ENCODE measurements at places on chromosomes 2 and 18.

- DNase-seq = no peak
Measured at GRCh38 chr2:170215021-170215420, 37.1 kb downstream of the MYO3B start.

- no peak for DNase-seq
Measured at GRCh38 chr2:29051730-29052129, 22.6 kb downstream of the PCARE start.

- no peak for DNase-seq
Measured at GRCh38 chr2:9735335-9735734, 104.5 kb upstream of the YWHAQ start.

GRCh38 chr2:48319863-48320262 lies 210.1 kb upstream of the STON1 start:
- DNase-seq = no peak

DNA sequence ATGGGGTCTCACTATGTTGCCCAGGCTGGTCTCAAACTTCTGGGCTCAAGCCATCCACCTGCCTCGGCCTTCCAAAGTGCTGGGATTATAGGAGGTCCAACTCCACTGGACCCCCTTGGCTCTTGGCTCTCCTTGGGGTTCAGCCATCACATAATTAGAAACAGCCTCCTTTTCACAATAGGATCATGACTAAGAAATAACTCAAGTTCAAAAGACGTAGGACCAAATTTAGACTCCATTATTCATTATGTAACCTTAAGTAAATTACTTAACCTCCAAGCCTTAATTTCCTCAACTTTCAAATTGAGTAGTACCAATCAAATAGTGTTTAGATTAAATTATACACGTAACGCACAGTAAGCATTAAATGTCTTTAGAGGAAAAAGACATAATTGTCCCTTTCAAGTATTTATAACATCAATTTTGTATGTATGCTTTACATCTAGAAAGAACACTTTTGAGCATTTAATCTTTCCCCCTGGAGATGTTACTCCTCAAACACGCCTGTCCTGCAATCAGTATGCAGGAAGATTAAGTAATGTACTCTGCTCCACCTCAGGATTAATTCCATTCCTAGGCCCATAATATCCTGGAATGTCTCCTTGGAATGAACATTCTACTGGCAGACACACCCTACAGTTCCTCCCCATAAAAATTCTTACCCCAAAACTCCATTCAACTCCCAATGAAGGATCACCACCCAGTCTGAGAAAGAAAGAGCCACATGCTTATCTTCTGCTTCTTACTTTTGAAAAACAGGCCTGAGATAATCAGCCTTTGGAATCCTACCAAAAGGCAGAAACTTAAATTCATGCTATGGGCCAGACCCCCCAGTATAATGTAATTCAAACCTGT lies 49.1 kb downstream of the COBLL1 start:
- no peak for DNase-seq

DNA sequence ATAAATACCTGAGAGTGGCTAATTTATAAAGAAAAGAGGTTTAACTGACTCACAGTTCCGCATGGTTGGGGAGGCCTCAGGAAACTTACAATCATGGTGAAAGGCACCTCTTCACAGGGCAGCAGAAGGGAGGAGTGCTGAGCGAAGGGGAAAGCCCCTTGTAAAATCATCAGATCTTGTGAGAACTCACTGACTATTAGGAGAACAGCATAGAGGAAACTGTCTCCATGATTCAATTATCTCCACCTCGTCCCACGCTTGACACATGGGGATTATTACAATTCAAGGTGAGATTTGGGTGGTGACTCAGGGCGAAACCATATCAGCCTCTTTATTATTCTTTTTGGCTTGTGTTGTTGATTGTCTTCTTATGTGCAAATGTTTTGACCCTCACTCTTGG lies 76.2 kb downstream of the WDR7 start:
- DNase-seq = no peak

GRCh38 chr2:45902781-45903375 lies 251.4 kb downstream of the PRKCE start:
- DNase-seq = no peak

DNA sequence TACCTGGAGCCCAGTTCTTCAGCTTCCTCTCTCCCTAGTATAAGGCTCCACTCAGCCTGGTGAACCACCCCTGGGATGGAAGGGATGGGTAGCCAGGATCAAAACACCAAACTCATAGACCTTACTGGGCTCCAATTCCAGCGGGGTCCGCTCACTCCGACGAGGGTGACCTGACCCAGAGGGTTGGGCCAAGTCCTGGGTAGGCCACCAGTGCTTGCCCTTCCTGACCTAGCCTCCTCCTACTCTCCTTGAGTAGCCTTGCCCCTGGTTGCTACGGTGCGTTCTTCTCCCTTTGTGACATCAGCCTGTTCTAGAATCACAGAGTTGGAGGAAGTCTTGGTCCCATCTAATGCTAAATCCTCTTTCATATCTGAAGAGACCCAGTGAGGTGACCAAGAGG lies 537 bp upstream of the STAT4 start:
- no peak for DNase-seq

DNA sequence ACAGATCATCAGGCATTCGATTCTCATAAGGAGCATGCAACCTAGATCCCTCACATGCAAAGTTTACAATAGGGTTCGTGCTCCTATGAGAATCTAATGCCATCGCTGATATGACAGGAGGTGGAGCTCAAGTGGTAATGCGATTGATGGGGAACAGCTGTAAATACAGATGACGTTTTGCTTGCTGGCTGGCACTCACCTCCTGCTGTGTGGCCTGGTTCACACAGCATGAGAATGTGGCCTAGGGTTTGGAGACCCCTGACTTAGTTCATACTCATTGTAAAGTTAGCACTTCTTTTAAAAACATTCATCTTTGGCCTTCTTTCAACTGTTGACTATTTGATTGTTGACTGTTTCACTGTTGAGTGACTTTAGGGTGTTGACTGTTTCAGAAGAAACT lies 8.7 kb upstream of the CHMP1B start:
- no peak for DNase-seq

GRCh38 chr2:65661980-65662653 lies 229.7 kb upstream of the SPRED2 start:
- DNase-seq = no peak

DNA sequence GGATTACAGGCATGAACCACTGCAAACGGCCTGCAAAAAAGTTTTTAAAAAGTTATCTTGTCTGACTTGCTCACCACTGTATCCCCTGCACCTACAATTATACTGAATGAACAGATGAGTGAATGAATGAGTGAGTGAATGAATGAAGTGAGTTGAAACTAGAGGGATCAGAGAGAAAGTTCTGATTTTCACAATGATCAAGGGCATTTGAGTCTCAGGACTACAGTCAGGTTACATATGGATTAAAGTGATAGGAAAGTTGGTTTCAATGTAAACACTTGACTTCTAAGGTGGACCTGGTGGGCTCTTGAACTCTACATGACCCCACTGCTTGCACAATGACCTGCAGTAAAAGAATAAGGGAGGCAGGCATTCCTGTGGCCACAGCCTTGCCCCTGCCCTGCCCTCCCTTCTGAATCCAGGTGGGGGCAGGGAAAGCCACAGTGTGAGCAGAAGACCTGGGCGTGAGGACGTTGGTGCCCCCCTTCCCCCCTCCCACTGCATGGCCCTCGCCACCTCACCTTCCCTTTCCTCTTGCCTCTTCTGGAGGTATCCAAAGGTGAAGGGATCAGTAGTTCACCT lies 10.7 kb downstream of the C2orf80 start:
- DNase-seq = no peak

GRCh38 chr2:222306393-222307142 lies 7.8 kb upstream of the PAX3 start:
- peak; percentile 62 for DNase-seq

All from ecto neural progenitor cell (in vitro differentiated cells).